Naive thymus-derived CD8-positive, alpha-beta T cell (primary cell): ENCODE measurements at places on chromosomes 6 and 20. TPM values are rescaled to one million over a fixed set of nuclear protein-coding genes. Genes with fewer than 3 reads are reported as not detected.

Gene TPBG
- not detected for total RNA-seq

Gene OR2H1
- total RNA-seq = not detected

Gene PRDM1
- total RNA-seq = 0.94 TPM

Gene MCHR2
- total RNA-seq = not detected

Gene MOCS1
- total RNA-seq = 3.1 TPM

Gene TNXB
- 14.5 TPM for total RNA-seq

Gene RSPH4A
- 1.1 TPM for total RNA-seq

Gene RSPH3
- 1.9 TPM for total RNA-seq

Gene ADGB
- total RNA-seq = not detected

Gene SAMD10
- 9.3 TPM for total RNA-seq

Gene CST7
- 6.6 TPM for total RNA-seq

Gene SLC17A1
- not detected for total RNA-seq

DNA sequence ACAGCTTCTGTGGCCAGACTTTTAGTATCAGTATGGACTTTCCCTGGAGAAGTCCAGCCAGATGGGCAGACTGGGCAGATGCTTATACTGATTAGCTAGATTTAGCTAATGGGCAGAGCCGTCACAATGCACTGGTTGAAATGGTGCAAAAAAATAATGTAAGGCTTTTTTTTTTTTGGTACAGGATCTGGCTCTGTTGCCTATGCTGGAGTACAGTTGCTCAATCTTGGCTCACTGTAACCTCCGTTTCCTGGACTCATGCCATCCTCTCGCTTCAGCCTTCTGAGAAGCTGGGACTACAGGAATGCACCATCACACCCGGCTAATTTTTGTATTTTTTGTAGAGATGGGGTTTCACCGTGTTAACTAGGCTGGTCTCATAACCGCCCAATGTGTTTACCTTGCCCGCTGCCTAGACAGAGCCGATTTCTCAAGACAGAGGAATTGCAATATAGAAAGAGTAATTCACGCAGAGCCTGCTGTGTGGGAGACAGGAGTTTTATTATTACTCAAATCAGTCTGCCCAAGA, 16.4 kb upstream of the KIFC1 start:
- no peak overlapping the region for H3K4me3 ChIP-seq
- H3K27me3 ChIP-seq = no peaks in the 10 kb centered on the region
- H3K36me3 ChIP-seq = no peaks in the 10 kb centered on the region
- no peak for DNase-seq
- peak overlapping the region; percentile 11 for H3K27ac ChIP-seq
- peaks cover 14% of the 10 kb centered on the region for H3K4me1 ChIP-seq

DNA sequence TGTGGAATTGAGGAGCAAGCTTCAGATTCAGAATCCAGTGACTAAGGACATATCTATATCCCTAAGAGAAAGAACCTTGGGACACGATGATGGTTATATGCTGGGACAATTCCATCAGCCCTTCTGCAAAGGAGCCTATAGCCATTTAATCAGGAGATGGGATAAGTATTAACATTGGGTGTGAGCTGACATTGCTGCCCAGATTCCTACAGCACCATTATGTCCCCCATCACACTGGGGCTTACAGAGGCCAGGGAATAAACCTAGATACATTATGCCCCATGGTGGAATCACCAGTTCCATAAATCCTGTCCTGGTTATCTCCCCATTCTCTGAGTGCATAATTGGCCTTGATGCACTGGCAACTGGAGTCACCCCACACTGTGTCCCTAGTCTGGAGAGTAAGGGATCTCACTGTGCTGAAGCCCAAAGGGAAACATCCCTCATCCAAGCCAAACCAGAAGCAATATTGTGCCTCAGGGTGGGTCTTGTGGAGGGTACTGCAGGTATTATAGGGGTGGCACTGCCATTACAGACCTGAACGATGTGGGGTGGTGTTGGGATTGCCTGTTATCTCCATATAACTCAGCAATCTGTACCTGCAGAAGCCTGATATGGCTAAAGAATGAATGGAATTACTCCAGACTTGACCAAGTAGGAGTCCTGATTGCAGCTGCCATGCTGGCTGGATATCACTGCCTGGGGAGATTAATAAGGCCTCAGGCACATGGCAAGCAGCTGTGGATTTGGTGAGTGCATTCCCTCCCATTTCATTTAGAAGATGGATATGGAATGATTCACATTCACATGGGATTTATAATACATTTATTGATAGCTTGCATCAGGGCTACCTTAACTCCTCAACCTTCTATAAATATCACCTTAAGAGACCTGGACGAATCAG, 5.0 kb downstream of the HLA-A start:
- H3K4me1 ChIP-seq = peaks cover 44% of the 10 kb centered on the region
- DNase-seq = no peak
- no peaks in the 10 kb centered on the region for H3K27me3 ChIP-seq
- H3K27ac ChIP-seq = peak overlapping the region; percentile 100
- H3K36me3 ChIP-seq = peaks cover 23% of the 10 kb centered on the region

DNA sequence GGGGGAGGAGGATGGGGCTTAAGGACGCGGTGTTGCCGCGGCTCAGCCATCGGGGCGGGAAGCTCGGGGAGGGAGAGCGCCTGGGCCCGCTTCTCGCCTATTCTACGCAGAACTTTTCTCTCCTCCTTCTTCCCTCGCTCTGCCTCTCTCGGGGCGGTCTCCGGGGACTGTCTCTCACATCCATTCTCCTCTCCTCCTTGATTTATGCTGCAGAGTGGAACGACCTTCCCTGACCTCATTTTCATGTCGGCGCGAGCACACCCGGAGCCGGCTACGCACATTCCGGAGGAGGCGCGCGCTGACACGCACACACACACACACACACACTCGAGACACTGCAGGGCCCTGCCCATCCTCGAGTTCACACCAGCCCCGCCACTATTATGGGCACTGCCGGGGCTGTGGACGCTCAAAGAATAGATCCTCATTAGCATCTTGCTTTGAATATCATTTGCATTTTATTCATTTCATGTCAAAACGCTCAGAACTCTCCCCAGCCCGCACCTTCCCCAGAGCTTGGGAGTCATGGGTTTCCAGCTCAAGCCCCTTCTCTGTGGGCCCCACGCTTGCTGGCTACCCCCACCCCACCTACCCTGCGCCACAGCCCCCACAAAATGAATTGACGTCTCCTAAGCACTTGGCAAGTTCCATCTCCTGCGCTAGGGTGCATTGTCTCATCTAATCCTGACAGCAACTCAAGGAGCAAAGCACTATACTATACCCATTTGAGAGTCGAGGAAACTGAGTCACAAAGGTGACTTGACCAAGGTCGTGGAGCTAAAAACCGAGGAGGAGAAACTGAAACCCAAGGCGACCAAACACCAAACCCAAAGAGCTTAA, 36.8 kb downstream of the NCR2 start:
- no peaks in the 10 kb centered on the region for H3K36me3 ChIP-seq
- H3K4me1 ChIP-seq = peaks cover 45% of the 10 kb centered on the region
- DNase-seq = peak; percentile 27

DNA sequence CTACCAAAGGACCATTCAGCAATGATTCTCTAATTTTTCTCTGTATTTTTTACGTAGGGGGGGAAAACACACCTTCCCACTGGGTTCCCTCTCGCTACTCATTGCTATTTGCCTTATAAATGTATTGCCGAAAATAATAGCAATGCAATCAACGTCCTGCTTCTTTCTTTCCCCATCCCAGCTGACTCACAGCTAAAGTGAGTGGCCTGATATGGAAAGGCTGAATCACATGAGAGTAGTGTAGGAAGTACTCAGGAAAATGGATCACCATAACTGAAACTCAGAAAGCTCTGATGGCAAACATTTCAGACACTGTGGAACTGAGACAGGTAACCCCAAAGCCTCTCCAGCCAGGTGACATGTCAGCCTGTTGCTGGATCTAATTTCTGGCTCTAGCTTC, 49.3 kb upstream of the SRPK1 start:
- peaks cover 2% of the 10 kb centered on the region for H3K27me3 ChIP-seq
- H3K27ac ChIP-seq = no peak overlapping the region
- no peak for DNase-seq
- H3K4me1 ChIP-seq = no peaks in the 10 kb centered on the region
- no peaks in the 10 kb centered on the region for H3K36me3 ChIP-seq

- no peaks in the 10 kb centered on the region for H3K36me3 ChIP-seq
- H3K27me3 ChIP-seq = no peaks in the 10 kb centered on the region
- DNase-seq = no peak
- H3K27ac ChIP-seq = no peak overlapping the region
These were observed 60.2 kb downstream of the CHMP4B start for GRCh38 chr20:33871362-33871761.

DNA sequence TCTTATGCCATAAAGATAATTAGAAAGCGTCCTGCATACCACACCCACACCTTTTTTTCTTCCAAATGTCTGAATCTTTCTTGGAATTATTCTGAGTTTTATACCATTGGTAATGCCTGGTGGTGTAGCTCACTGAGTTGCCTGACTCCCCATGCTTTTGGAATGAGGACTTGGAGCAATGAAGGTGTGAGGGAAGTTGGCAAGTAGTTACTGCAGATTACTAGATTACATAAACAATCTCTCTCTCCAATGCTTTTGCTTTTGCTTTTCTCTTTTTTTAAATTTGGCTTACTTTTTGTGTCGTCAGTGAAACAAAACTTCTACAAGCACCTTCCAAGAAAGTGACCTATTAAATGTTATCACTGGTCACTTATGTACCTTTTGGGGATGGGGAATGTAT, 406.1 kb upstream of the SOX4 start:
- no peaks in the 10 kb centered on the region for H3K27me3 ChIP-seq
- peaks cover 23% of the 10 kb centered on the region for H3K36me3 ChIP-seq
- H3K4me3 ChIP-seq = no peak overlapping the region

GRCh38 chr20:33203444-33203843, 13.7 kb upstream of the BPIFA3 start:
- DNase-seq = no peak
- no peak overlapping the region for H3K27ac ChIP-seq
- no peaks in the 10 kb centered on the region for H3K36me3 ChIP-seq
- no peaks in the 10 kb centered on the region for H3K4me1 ChIP-seq
